ENCODE measurements at places on chromosomes 12 and 14.

GRCh38 chr12:131458931-131459772, 251.7 kb upstream of the SFSWAP start:
- no peak for DNase-seq

DNA sequence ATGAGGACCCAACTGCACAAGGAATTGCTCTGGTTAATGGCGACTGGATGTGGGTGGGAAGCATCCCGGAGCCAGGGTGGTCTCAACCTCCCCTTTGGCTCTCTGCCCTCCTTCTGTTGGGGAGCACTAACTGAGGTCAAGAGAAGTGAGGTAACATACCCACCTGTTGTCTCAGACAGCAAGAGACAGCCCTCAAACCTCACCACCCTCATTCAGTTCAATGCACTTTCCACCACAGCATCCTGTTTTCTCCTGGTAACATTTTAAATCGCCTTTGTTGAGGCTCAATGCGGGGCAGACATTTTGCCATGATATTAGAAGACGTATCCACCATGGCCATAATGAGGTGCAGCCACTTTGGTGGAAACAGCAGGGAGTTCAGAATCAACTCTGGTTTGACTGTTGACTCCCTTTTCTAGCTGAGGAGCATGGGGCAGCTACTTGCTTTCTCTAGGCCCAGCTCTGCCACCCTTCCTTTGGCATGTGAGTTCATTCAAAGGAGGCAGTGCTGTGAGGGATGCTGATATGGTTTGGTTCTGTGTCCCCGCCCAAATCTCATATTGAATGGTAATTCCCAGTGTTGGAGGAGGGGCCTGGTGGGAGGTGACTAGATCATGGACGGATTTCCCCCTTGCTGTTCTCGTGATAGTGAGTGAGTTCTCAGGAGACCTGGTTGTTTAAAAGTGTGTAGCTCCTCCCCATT, 338.6 kb downstream of the PCNX1 start:
- no peak for DNase-seq

- no peak for DNase-seq
These were observed 9.2 kb downstream of the MED21 start for GRCh38 chr12:27031531-27031930.

DNA sequence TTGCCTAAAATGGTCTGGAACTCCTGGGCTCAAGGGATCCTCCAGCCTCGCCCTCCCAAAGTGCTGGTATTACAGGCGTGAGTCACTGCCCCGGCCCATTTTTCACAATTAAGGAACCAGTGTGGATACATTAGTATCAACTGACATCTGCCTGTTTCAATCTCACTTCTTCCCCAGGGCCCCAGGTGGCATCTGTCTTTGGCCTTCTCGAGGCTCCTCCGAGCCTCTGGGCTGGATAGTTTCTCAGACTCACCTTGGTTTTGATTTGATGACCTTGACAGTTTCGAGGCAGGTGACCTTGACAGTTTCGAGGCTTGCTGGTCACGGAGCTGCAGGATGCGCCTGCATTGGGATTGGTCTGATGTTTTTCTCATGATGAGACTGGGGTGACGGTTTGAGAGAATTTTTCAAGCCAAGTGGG, 41.0 kb upstream of the NCOR2 start:
- DNase-seq, result no peak

- DNase-seq, result no peak
These were observed 585 bp upstream of the TEAD4 start for GRCh38 chr12:2958432-2959191.

- no peak for DNase-seq
These were observed 10.1 kb downstream of the KRT80 start for GRCh38 chr12:52181746-52182145.

DNA sequence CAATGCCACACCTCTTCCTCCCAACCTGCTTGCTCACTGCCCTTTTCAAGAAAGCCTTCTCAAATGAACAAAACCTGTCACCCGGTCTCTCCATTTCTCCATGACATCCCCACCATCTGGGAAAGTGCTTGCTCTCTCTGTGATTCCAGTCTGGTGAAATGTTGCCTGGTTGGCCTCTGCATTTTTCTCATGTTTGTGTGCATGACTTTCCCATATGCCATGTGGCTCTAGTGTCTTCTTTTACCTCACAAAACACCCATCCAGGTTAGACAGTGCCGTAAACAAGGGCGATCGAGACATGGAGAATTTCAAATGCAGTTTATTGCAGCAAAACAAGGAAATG, 5.8 kb downstream of the KRT1 start:
- no peak for DNase-seq

DNA sequence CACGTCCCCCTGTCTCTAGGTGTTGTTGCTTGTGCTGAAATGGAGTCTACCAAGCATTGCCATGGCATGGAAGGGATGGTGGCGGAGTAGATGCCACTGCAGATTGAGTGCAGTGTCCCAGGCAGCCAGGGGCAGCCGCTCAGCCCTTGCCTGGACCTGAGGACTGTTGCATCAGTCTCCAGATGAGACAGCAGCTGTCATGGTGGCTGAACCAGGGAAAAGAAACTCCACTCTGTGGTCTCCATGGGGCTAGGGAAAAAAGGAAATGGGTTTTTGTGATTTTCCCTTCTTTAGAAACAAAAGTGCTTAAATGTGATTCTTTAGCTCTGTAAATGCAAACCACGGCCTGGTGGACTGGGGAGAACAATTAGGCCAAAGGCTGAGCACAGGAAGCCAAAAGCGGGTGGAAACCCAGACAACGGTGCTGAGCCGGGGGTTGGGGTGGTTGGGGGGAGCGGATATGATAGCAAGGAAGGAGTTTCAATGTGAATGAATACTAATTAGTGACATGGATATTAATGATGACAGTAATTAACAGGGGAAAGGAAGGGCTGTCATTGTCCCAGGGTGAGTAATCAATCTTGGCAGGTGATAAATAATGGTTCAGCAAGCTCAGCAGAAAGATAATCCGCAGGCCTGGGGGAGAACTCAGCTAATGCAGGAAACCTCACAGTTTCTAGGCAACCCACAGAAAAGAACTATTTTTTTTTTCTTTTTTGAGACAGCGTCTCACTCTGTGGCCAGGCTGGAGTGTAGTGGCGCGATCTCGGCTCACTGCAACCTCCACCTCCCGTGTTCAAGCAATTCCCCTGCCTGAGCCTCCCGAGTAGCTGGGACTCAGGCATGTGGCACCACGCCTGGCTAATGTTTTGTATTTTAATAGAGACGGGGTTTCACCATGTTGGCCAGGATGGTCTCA, 442.6 kb downstream of the DPF3 start:
- DNase-seq, result peak; percentile 67

GRCh38 chr14:82626156-82627066, 1092.8 kb upstream of the SEL1L start:
- no peak for DNase-seq

GRCh38 chr14:94089479-94089878, 8.4 kb downstream of the IFI27L1 start:
- DNase-seq, result no peak

DNA sequence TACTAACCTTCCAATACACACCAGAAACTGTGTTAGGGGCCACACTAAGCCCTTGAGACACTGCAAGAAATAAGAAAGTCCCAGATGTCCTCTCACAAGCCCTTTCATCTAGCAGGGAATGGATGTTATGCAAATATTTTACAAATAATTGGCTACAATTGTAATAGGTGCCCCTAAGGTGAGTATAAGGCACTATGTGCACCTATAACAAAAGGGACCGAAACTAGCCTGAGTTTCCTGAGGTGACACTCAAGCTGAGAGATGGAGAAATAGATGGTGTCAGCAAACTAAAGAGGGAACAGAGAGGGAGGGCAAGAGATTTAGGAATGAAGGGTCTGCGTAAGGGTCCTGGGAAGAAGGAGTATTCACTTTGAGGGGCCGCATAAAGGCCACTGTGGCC, 212.6 kb downstream of the TTC8 start:
- DNase-seq, result no peak

GRCh38 chr12:104740668-104741067, 217.4 kb downstream of the SLC41A2 start:
- DNase-seq, result no peak

- DNase-seq, result no peak
These were observed 1.0 kb upstream of the NRIP2 start for GRCh38 chr12:2835691-2836403.

GRCh38 chr12:39435531-39435930, 7.4 kb downstream of the KIF21A start:
- no peak for DNase-seq

GRCh38 chr12:15446807-15447206, 124.5 kb downstream of the PTPRO start:
- no peak for DNase-seq

GRCh38 chr12:105109465-105110212, 2.1 kb downstream of the WASHC4 start:
- no peak for DNase-seq

GRCh38 chr12:3113671-3114325, 36.6 kb downstream of the TSPAN9 start:
- no peak for DNase-seq

- no peak for DNase-seq
These were observed 550.3 kb downstream of the FSCB start for GRCh38 chr14:43956741-43957140.

DNA sequence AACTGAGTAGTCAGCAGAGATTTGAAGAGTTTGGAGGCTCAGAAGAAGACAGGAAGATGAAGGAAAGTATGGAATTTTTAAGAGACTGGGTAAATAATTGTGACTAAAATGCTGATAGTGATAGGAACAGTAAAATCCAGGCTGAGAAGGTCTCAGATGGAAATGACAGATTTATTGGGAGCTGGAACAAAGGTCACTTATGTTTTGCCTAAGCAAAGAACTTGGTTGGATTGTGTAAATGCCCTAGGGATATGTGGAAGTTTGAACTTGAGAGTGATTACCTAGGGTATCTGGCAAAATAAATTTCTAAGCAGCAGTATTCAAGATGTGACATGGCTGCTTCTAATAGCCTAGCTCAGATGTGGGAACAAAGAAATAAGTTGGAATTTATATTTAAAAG, 180.9 kb downstream of the TRHDE start:
- DNase-seq, result no peak

Data from activated CD8-positive, alpha-beta memory T cell treated with anti-CD3 and anti-CD28 coated beads for 24 hours (primary cell).